K562 (cell line): ENCODE measurements at places on chromosomes 4 and X.

- no peak for DNase-seq
Observed at GRCh38 chr4:119537586-119537985, 91.0 kb downstream of the PDE5A start.

GRCh38 chr4:71941001-71941400 is 90.8 kb upstream of the NPFFR2 start:
- DNase-seq: peak; percentile 13

- DNase-seq: no peak
Observed at GRCh38 chr4:92236877-92237276, 66.9 kb upstream of the GRID2 start.

DNA sequence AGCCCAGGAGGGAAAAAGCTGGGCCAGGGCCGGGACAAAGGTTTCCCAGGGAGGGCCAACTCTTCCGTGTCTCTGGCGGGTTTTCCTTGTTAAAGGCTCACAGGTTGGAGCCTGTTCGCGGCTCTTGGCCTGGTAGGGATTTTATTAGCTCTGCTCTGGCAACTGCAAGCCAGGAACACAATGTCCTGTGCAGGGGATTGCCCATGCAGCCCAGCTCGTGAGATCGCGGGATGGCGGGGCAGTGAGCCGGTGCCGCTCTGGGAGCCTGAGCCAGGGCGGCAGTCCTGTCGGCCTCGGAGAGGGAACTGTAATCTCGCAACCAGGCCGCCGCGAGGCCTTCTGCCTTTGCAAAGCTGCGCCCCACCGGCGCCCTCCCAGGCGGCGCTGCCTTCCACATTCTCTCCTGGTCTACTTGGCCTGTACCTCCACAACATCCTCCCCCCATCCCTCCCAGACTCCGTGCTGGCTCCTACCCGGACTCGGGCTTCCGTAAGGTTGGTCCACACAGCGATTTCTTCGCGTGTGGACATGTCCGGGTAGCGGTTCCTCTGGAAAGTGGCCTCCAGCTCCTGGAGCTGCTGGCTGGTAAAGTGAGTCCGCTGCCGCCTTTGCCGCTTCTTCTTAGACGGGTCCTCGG is 2.1 kb downstream of the PITX2 start:
- no peak for DNase-seq

GRCh38 chr4:143248827-143249226 is 64.1 kb downstream of the USP38 start:
- peak; percentile 35 for DNase-seq

- peak; percentile 19 for DNase-seq
Observed at GRCh38 chrX:49838374-49838773, 9.3 kb downstream of the PAGE4 start.

DNA sequence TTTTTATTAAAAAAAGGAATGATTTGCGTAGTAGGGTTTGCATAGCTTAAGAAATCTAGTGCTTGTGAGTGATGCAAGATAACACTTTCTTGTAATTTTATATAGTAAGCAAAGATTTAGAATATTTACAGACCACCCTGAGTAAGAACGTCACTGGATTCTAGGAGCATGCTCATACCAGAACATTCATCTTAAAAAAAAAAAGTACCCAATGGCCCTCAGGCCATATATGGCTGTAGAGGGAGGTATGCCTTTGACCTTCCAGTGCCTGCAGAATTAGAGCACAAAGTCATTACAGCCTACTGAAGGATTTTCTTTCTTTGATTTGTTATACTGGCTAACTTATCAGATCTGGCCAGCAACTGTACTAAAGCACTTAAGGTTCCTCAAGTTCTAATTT is 236.3 kb upstream of the GYPA start:
- DNase-seq: no peak

DNA sequence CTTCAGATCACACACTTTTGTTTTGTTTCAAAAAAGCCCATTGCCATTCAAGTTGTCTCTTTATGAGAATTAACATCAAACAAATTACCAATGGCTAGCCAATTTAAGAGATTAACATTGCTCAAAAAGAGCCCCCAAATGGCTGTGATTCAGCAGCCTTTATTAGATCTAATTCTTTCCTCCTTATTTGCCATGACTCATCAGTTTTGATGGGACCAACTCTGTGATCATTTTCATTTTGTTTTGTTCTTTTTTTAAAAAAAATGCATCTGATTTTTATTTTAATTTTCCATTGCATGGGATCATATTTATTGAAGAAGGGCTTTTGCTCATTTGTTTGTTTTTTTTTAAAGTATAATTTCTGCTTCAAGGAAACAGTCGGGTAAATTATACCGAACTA is 161.6 kb upstream of the FRMPD4 start:
- no peak for DNase-seq

DNA sequence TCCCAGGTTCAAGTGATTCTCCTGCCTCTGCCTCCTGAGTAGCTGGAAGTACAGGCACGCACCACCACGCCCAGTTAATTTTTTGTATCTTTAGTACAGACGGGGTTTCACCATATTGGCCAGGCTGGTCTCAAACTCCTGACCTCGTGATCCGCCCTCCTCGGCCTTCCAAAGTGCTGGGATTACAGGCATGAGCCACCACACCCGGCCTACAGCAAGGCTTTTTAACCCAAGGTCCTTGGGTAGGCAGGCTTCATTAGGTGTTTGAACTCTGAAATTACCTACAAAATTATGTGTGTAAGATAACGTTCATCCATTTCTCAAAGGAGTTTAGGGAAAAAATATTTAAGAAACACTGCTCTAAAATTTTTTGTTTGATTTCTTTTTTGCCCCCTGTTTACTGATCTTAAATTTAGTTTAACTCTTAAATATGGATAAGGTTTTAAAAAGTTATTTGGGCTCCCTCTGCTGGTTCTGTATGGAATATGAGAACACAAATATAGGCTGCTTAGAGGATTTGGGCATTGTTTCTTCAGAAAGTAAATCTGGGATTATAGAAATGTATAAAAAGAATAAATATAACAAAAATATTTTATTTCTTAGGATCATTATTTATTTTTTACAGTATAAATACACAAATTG is 92.8 kb downstream of the CBR4 start:
- DNase-seq: peak; percentile 37

DNA sequence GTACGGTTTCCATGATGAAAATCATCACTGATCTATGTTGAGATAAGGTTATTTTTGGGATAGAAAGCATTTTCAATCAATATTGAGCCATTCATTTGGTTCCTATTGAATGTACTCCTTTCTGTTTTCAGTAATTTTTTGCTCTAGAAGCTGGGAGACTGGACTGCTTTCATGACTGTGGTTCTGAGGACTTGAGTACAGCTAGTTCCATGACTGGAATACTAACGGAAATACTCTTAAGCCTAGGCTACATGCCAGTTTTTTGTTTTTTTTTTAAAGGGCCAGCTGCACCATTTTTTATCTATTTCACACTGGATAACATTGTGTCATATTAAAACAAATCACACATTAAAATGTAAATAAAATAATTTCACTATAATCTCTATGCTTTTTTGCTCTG is 16.7 kb downstream of the PRR32 start:
- no peak for DNase-seq

GRCh38 chr4:182680234-182680653 is 236.9 kb downstream of the DCTD start:
- no peak for DNase-seq

DNA sequence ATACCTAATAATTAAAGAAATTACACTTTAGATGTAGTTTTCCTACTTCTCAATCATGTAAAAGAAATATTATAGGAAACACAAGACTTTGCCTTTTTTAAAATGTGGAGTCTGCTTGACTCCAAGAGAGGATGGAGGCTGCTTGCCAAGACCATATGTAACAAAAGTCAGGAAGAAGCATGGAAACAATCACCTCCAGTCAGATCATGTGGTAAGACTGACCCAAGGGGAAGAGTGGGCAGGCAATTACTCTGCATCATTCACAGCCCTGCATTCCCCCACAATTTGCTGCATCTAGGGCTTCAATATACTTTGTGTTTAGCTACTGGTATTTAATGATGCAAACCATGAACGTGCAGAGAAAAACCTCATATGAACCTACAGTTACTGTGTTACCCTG is 78.0 kb upstream of the RXFP1 start:
- DNase-seq: no peak

DNA sequence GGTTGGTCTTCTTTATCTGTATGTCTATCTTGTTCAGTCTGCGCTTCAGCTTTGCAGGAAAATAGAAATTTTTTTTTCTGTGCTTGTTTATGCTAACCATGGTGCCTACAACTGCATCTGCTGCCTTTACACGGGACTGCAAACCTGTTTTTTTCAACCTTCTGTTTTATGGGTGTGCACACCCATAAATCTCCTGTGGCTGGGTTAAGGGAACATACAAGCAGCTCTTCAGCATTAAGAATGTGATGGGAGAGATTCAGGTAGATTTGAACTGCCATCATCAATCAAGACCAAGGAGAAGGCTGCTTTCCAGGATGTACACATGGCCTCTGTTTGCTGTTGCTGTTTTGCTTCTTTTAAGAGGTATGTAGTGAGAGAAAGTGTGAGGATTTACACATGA is 502.9 kb downstream of the ANKRD50 start:
- no peak for DNase-seq

GRCh38 chr4:114192854-114193253 is 213.4 kb upstream of the ARSJ start:
- no peak for DNase-seq

GRCh38 chr4:128686810-128687209 is 122.7 kb upstream of the JADE1 start:
- no peak for DNase-seq
